WTC11 (cell line): ENCODE measurements at places on chromosomes 2 and 18. TPM values are rescaled to one million over a fixed set of nuclear protein-coding genes. Genes with fewer than 3 reads are reported as not detected.
A peak's percentile ranks its signal among the peaks of the same experiment; 100 is the strongest.

DNA sequence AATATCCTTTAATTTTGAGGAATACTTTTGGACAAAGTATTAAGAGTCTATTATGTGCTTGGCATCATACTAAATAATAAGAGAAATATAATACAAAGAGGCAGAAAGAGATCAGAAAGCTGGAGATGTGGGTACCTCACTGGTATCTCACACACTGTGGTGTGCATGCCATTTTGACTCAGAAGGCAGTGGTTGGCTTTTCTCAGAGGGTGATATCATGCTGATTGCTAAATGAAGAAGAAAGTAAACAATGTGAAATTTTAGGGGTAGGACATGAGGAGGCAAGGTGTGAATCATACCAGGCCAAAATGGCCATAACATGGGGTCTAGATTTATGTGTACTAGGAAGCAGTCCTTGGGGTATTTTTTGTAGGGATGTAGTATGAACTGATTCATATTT, 16.6 kb upstream of the SPOPL start:
- H3K36me3 ChIP-seq, result peaks cover 4% of the 10 kb centered on the region; the same call in 1 of the 2 replicates
- H3K27me3 ChIP-seq, result no peaks in the 10 kb centered on the region
- DNase-seq, result no peak

CD8B2 gene
- 0.09 TPM in 1 of 3 replicates, not detected in the others for total RNA-seq

DNA sequence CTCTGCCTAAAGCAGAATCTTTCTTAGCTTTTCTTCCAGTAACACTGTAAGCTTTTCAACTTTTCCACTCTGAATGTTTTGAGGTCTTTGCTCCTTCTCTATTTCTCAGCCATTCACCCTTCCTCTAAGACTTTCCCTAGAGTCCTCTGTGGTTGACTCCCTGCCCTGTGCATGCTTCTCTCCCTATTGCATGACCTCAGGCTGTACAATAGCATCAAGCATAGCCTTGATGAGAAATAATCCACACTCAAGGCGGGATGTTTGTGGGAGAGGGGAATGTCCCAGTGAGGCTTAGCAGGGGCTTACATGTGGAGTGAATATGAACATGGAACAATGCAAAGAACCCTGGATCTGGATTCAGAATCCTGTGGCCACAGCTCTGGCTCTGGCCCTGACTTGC, 48.4 kb upstream of the IGFBP5 start:
- no peak for DNase-seq
- H3K27me3 ChIP-seq, result peaks cover 4% of the 10 kb centered on the region; the same call in 1 of the 2 replicates
- no peak overlapping the region for H3K27ac ChIP-seq
- peaks cover under 1% of the 10 kb centered on the region for H3K4me1 ChIP-seq
- H3K36me3 ChIP-seq, result no peaks in the 10 kb centered on the region; the same call in 1 of the 2 replicates

GRCh38 chr2:151437630-151438029, 27.9 kb downstream of the RIF1 start:
- no peak for DNase-seq
- H3K27ac ChIP-seq, result peak overlapping the region; percentile 79; the same call in 1 of the 2 replicates
- no peaks in the 10 kb centered on the region for H3K4me1 ChIP-seq
- H3K36me3 ChIP-seq, result peaks cover 80% of the 10 kb centered on the region

DNA sequence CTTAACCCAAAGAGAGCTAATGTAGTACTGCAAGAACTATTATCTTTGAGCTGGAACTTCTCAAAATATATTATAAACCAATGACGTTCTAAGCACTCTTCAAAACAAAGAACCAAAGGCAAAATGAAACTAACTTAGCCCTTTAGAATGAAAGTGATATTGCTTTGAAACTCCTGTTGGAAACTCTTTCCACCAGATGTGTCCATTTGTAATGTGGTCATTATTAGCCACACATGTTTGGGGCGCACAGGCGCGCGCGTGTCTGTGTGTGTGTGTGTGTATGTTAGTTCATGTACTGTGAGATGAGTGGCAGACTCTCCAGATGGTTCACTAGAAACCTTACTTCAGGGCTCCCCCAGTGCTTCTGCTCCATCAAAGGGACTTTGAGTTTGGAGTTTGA, 323.4 kb downstream of the BCL11A start:
- H3K4me1 ChIP-seq, result no peaks in the 10 kb centered on the region
- no peaks in the 10 kb centered on the region for H3K27me3 ChIP-seq
- no peak for DNase-seq
- no peak overlapping the region for H3K27ac ChIP-seq
- H3K36me3 ChIP-seq, result peaks cover 6% of the 10 kb centered on the region

GRCh38 chr2:189581354-189582139, 961 bp upstream of the SLC40A1 start:
- peak; percentile 52 for DNase-seq
- peaks cover 16% of the 10 kb centered on the region for H3K4me1 ChIP-seq
- H3K27ac ChIP-seq, result no peak overlapping the region
- no peaks in the 10 kb centered on the region for H3K36me3 ChIP-seq
- peaks cover 94% of the 10 kb centered on the region for H3K27me3 ChIP-seq

DNA sequence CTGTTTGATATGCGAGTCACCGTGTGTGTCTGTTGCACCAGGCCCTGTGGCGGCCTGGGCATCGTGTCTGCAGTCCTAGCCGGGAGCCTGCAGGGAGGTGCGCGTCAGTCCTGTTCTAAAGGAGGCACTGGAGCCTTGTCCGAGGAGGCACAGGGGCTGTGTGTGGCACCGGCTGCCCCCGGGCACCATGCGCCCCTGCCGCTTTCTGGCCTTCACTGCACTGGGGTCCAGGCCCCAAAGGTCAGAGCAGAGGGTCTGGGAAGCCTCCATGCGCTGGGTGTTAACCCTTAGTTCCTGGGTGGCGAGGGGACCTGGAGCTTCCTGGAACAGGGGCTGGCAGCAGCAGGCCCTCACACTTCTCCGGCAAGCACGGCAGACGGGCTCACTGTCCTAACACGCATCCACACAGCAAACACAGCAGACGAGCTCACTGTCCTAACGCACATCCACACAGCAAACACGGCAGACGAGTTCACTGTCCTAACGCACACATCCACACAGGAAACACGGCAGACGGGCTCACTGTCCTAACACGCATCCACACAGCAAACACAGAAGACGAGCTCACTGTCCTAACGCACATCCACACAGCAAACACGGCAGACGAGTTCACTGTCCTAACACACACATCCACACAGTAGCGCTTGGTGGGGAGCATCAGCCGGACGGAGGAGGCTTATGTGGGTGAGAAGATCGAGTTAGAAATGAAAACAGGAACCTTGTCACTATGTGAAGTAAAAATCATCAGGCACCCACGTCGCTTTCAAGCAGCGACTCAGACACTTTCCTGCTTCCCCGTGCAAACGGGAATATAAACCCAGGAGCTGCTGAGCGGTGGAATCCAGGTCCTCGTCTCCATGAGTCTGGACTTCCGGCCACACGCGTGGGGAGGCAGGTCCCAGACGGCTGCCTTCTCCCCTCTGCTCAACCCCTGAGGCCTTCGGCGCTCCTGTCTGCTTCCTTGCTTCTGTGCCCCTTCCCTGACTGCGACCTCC, 65.3 kb downstream of the TPO start:
- H3K27me3 ChIP-seq, result no peaks in the 10 kb centered on the region
- H3K4me3 ChIP-seq, result no peak overlapping the region
- peaks cover 10% of the 10 kb centered on the region for H3K4me1 ChIP-seq
- no peak for DNase-seq
- H3K27ac ChIP-seq, result no peak overlapping the region
- H3K36me3 ChIP-seq, result peaks cover 5% of the 10 kb centered on the region

DNA sequence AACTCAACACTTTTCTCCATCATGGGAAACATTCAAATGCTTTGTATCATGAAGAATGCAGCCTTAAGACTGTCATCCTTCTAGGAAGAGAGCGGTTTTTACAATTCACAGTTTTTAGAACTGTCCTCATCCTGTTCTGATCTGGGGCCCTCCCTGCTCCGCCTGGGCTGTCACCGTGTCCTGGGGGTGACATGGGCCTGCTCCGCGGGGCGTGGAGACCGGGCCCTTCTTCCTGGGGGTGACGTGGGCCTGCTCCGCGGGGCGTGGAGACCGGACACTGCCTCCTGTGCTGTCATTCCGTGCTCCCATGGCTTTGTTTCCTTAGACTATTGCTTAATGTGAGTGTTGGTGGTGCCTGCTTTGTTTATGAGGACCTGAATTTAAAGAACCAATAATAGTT, 122.8 kb downstream of the TMEM18 start:
- H3K36me3 ChIP-seq, result no peaks in the 10 kb centered on the region
- no peak overlapping the region for H3K27ac ChIP-seq
- peaks cover 6% of the 10 kb centered on the region; the same call in 1 of the 2 replicates for H3K27me3 ChIP-seq
- peaks cover 15% of the 10 kb centered on the region for H3K4me1 ChIP-seq

- H3K4me1 ChIP-seq, result no peaks in the 10 kb centered on the region
- no peak for DNase-seq
- peaks cover 8% of the 10 kb centered on the region for H3K27me3 ChIP-seq
- H3K4me3 ChIP-seq, result no peak overlapping the region
- no peak overlapping the region for H3K27ac ChIP-seq
Observed at GRCh38 chr2:234395891-234396420, 100.9 kb downstream of the ARL4C start.

DNA sequence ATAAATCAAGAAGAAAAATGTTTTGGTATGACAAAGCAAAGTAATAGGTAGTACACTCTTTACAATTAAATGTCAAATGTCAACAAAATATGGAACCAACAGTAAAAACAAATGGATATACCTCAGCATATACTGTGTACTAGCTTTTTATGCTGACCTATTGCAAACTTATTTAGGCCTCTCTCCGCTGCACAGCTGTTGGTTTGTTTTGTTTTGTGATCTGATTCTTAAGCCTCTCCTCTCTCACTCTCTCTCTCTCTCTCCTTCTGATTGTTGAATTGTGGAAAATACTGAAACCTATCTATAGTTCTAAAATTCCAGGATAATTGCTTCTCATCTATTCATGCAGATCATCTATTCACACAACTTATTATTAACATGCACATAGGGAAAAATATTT, 154.9 kb upstream of the ARHGAP28 start:
- peaks cover 8% of the 10 kb centered on the region for H3K27me3 ChIP-seq
- no peak overlapping the region for H3K27ac ChIP-seq
- peaks cover 36% of the 10 kb centered on the region for H3K4me1 ChIP-seq
- peaks cover 3% of the 10 kb centered on the region; the same call in 1 of the 2 replicates for H3K36me3 ChIP-seq

TDRD15 gene
- total RNA-seq, result not detected in 3 replicates

GRCh38 chr18:25896956-25897355, 193.5 kb downstream of the SS18 start:
- peaks cover 11% of the 10 kb centered on the region for H3K4me1 ChIP-seq
- no peak overlapping the region for H3K4me3 ChIP-seq
- no peaks in the 10 kb centered on the region; the same call in 1 of the 2 replicates for H3K36me3 ChIP-seq
- no peaks in the 10 kb centered on the region; the same call in 1 of the 2 replicates for H3K27me3 ChIP-seq
- no peak overlapping the region for H3K27ac ChIP-seq
- no peak for DNase-seq

EPG5 gene
- total RNA-seq, result 19.2 to 22.7 TPM (median 20.7 TPM) in 3 replicates

EDAR gene
- 0.05 TPM in 1 of 3 replicates, not detected in the others for total RNA-seq

TSPYL6 gene
- total RNA-seq, result not detected in 3 replicates
